Fibroblast of skin of right quadriceps (primary cell): ENCODE measurements at places on chromosomes 7 and 10.

DNA sequence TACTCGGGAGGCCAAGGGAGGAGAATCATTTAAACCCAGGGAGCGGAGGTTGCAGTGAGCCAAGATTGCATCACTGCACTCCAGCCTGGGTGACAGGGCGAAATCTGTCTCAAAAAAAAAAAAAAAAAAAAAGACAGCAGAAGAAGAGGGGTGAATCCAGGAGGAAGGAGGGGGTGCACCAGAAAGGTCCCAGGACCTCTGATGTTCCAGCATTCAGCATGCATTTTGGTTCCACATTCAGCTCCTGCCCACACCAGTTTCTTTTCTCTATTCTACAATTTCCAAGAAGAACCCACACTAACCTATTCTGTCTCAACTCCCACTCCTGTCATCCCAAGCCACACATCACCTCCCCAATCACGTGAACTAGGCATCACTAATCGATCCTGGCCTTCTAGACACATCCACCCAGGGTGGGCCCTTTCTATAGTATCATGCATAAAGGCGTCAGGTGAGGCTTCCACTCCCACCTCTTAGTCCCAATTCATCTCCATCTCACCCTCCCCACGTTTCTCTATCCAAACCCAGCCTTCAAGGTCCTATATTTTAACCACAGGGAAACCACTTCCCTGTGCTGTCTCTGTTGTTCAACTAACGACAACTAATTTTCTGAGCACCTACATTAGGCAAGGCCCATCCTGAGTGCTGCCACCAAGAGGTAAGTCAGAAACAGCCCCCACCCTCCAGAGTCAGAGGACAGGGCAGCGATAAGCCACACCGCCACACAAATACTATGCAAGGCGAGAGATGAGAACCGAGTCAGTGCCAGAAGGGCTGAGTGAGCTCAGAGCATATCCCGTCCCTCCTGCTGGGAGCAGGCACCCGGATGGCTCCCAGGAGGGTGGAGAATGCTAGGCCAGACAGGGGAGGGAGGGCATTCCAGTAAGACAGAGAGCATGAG, 2.2 kb downstream of the ANXA11 start:
- DNase-seq, result peak; percentile 90

DNA sequence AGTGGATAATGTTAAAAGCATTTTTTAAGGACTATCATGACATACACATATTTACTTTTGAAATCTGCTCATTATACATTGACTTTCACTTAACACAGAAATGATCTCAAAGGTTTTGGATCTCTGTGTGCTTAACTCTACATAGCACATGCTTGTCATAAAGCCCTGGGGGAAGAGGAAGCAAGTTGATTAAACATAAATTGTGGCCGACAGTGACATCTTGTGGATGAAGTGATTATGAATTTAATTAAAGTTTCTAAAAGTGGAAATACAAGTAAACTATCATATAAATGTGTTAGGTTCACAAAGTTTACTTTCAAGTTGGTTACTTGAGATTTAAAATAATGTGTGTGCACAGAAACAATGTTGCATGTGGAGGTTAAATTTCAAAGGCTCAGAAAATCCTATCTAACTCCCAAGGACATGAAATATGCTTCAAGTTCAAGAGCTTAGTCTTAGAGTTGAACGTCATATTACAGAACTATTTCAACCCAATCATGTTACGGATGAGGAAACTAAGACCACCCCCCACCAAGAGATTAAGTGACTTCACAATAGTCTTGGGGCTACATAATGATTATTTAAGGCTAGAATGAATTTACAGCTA, 1247.8 kb downstream of the GATA3 start:
- peak; percentile 52 for DNase-seq

DNA sequence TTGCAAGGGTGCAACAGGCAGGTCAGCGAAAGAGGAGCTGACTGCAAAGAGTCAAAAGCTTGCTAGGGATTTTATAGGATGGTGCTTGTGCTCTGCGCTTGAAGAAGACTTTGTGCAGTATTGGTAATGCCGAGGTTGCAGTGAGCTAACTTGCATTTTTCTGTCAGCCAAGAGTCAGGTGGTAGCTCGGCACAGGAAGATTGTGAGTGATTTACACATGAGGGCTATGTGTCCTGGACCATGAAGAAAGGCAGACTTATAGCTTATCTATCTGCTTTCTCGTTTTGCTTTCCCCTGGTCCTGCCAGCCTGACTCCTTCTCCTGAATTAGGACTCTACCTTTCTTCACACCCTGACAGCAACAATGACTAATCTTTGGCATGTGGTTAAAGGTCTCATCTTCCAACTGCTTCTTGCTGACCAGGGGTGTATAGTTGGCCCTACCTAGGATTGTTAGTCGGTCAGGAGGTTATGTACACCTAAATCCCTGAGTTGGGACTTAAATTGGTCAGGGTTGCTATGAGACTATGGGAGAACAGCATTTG, 4.1 kb upstream of the SYPL1 start:
- no peak for DNase-seq

DNA sequence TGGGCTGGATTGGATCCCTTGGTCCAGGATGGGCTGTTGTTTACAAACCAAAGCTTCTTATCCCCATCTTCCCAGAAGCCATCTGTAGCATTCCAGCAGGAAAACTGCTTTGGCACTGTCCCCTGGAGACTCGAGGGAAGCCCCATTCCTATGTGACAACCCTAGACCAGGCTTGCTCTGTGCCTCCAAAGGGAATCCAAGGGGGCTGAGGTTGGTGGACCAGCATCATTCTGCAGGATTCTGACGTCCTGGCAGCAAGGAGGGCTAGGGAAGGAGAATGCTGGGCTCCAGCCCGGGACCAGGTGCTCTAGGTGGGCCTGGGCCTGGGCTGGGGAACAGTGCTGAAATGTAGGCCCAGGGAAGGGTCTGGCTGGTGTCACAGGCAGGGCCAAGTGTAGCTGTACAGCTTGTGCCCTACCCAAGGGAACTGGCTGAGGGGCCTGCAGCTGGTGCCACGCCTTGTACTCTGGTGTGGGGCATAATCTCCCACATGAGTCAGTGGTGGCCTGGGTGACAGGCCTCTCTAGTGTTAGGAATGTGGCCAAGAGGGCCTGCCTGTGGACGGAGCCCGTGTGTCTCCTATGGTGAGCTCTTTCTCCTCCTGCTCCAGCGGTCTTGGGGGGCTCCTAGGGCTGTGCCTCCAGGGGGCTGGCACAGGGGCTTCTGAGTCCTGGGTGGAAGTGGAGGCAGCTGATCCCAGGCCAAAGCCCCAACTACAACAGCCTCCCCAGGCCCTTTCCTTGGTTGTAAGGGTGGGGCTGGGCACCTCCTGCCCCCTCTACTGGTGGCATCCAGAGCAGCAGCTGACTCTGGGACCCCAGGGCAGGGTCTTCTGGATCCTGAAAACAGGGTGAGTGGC, 25.2 kb downstream of the TRIM8 start:
- no peak for DNase-seq

DNA sequence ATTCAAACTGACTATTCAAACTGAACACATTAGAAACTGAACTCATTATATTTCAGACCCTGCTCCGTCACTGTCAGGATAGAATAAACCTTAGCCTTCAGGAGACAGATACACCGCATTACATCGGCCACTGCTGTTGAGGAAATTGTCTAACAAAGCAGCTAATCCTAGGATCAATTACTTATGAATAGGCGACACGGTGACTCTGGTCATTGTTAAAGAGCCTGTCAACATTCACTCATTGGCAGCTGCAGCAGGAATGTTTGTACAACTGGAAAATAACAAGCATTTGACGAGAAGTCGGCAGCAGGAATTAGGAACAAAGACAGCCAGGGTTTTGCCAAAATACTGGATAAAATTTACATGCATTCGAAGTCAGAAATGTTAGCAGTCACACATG, 112.0 kb upstream of the MKX start:
- DNase-seq, result no peak

- DNase-seq, result no peak
Measured at GRCh38 chr10:79102498-79102874, 33.7 kb downstream of the ZMIZ1 start.

DNA sequence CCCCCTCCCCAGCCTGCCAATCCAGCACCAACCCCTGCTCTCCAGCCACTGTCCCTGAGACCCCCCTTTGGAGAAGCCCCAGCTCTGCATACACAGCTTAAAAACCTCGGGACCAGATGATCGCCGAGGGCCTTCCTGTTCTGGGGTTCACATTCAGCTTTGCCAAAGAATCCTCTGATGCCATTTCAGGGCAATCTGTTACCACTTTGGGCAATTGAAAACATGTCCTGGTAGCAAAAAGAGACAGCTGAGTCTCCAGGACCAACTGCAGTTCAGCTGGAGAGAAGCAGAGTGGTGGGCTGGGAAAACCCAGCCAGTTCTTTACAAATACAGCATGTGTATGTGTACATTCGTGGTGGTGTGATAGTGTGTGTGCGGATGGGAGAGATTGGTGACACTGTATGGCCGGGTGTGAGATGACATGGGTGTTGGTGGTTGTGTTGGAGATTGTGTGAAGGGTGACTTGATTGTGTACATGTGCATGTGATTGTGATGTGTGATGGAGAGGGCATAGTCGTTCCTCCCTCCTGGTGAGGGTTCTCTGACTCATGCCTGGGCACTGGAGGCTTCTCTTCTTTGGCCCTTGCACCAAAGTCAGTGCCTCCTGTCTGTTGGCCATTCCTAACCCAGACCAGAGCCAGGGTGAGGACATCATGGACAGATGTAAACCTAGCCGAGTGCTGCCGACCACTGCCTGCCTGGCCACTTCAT, 48.5 kb upstream of the AQP1 start:
- DNase-seq, result no peak

GRCh38 chr10:6229290-6229689, 26.6 kb downstream of the PFKFB3 start:
- DNase-seq, result no peak

DNA sequence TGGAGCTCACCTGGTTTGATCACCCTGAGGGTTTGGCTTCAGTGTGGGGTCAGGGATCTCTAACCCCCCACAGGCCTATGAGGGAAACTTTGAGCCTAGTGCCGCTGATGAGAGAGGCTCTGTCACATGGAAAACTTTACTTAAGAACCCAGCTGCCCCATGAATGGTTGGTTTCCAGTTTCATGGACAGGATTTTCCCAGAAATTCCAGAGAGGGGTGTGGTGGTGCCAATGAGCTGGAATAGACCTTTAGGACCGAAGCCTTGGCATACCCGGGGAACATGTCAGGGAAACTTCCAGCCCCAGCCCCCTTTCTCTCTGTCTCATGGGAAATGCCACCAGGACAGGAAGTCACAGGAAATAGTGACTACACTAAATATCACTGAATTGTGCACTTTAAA, 36.9 kb downstream of the AKR1B1 start:
- DNase-seq, result no peak

DNA sequence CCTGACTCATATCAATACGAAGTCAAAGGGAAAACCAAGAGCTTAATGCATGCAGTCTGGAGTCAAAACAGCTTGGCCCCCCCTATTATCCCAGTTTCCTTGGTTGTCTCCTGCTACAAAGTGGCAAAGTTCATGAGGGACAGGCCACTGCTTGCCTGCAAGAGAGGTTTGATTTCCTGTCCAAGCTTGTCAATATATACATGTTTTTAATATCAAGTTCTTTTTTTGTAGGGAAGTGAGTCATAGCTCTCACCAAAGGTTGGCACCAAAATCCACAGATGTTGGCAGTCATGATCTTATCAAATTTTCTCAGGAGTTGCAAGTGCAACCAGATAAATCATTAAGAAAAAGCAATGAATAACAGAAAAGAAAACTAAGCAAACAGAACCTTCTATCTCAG, 176.8 kb downstream of the COBL start:
- DNase-seq, result no peak

GRCh38 chr7:25617214-25617613, 388.9 kb upstream of the NPVF start:
- no peak for DNase-seq

- DNase-seq, result no peak
Measured at GRCh38 chr10:131729938-131730660, 170.7 kb upstream of the PPP2R2D start.

GRCh38 chr10:13882119-13882711, 295.4 kb downstream of the PRPF18 start:
- DNase-seq, result peak; percentile 99

DNA sequence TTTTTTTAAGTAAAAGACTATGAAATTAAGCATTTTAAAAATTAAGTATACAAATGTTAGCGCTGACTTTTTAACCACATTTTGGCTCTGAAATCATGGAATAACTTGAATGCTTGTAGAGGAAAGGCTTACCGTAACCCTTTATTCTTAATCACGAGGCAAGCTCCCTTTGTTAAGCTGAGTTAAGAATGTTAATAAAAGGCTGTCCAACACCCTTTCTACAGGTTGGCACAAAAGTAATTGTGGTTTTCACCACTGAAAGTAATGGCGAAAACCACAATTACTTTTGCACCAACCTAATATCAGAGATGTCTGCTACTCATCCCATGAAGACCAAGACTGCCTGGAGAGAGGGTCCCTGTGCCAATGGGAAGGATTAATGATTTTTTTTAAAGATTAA, 70.6 kb downstream of the STK17A start:
- no peak for DNase-seq

DNA sequence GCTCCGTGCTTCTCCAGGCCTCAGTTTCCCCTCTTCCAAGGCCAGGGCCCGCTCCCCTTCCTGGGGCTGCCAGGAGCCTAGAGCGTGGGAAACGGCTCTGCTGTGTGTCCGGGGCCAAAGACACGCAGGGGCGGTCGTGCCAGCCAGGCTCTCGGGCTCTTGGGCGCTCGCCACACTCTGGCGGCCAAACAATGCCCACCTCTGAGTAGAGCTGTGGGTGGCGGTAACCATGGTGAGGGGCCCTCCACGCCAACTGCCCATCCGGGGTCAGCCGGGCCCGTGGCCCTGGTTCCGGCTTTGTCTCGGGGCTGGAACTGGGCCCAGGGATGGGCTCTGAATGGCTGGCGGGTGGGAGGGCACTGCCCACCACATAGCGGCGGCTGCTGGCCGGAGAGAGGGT, 16.0 kb downstream of the GRIFIN start:
- no peak for DNase-seq

DNA sequence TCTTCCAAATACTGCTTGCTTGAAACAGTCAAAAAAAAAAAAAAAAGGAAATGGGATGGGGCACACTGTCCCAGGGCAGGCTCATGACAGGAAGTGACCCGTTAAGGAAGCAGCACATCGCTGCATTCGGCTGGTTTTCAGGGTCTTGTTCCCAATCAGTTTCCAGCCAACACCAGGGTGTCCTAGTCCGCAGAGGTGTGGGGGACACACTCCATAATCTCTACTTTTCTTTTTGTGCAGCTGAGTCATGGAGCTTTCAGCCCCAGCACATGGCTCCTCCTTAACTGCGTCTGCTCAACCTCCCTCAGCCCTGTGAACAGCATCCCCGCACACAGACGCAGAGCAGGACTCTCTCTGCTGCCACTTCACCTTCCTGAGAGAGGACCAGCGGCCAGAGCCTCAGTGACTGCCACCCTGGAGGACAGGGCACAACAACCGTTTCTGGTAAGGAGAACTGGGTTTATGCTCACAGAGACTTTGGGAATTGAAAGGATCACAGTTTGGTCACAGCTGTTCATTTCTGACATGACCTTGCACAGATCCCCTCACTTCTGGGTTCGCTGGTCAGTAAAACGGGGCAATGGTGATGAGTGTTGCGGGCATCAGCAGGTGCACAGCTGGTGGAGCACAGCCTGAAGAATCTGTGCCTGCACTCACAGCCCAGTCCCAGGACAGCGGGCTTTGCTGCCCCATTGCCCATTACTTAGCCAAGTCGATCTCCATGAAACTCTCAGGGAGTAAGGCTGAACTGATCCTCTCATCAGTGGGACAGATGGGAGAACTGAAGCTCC, at the start of gene GIMAP5:
GIMAP5 (plus strand) TSS at position 154 of the 791 bp plus-strand sequence. CDS start 3,467 bp downstream, outside the sequence.
- no peak for DNase-seq
